ENCODE measurements at places on chromosomes 3 and 15. TPM values are rescaled to one million over a fixed set of nuclear protein-coding genes. Genes with fewer than 3 reads are reported as not detected.

Gene AMIGO3
- 0.25 TPM for total RNA-seq

Gene TMC3
- total RNA-seq, result 0.25 TPM

Gene CPA3
- not detected for total RNA-seq

Gene GNAT1
- total RNA-seq, result not detected

Gene DUOX1
- not detected for total RNA-seq

Gene CXCR6
- not detected for total RNA-seq

Gene MUSTN1
- total RNA-seq, result 0.74 TPM
